ENCODE measurements at places on chromosomes 16 and 17. TPM values are rescaled to one million over a fixed set of nuclear protein-coding genes. Genes with fewer than 3 reads are reported as not detected.

NPTX1 gene
- polyA plus RNA-seq, result 0.05 TPM

OR3A3 gene
- polyA plus RNA-seq, result not detected

PHLPP2 gene
- polyA plus RNA-seq, result 3.5 TPM

OR1F1 gene
- polyA plus RNA-seq, result not detected

ACSM5 gene
- 27.9 TPM for polyA plus RNA-seq

EVPLL gene
- not detected for polyA plus RNA-seq

CPHXL2 gene
- polyA plus RNA-seq, result not detected

HOXB1 gene
- polyA plus RNA-seq, result not detected

PRSS21 gene
- polyA plus RNA-seq, result not detected

ABI3 gene
- polyA plus RNA-seq, result 5.5 TPM

KRT9 gene
- polyA plus RNA-seq, result not detected

CFAP97D1 gene
- not detected for polyA plus RNA-seq

DLX3 gene
- polyA plus RNA-seq, result 0.17 TPM

FADS6 gene
- polyA plus RNA-seq, result not detected

KRT33B gene
- polyA plus RNA-seq, result not detected

FASN gene
- 464 TPM for polyA plus RNA-seq

ZPBP2 gene
- not detected for polyA plus RNA-seq

MYO1D gene
- 11.6 TPM for polyA plus RNA-seq

EVPL gene
- polyA plus RNA-seq, result 1.2 TPM

EXOC7 gene
- polyA plus RNA-seq, result 30.1 TPM

KCNJ16 gene
- 13.7 TPM for polyA plus RNA-seq

MYO15A gene
- polyA plus RNA-seq, result 0.45 TPM

CCL16 gene
- 0.17 TPM for polyA plus RNA-seq

GNG13 gene
- not detected for polyA plus RNA-seq

NHLRC4 gene
- 1.3 TPM for polyA plus RNA-seq

KCNH6 gene
- not detected for polyA plus RNA-seq

NLRC3 gene
- 0.26 TPM for polyA plus RNA-seq

SEPHS2 gene
- 38.6 TPM for polyA plus RNA-seq

IGFALS gene
- polyA plus RNA-seq, result 1.5 TPM

TSC2 gene
- 39.6 TPM for polyA plus RNA-seq

CCL4 gene
- polyA plus RNA-seq, result 0.84 TPM

HOXB9 gene
- 1.0 TPM for polyA plus RNA-seq

RUNDC3A gene
- 4.2 TPM for polyA plus RNA-seq

SULT1A4 gene
- polyA plus RNA-seq, result 6.9 TPM

TMEM235 gene
- polyA plus RNA-seq, result not detected

MT1H gene
- 60.5 TPM for polyA plus RNA-seq

ZNF174 gene
- polyA plus RNA-seq, result 4.7 TPM

GGT6 gene
- not detected for polyA plus RNA-seq

TP53TG3C gene
- polyA plus RNA-seq, result not detected

DNAAF1 gene
- 1.6 TPM for polyA plus RNA-seq

KRT31 gene
- polyA plus RNA-seq, result not detected

MPV17L gene
- 12.7 TPM for polyA plus RNA-seq

C16orf54 gene
- polyA plus RNA-seq, result 2.1 TPM

CMTM3 gene
- 59.5 TPM for polyA plus RNA-seq

COQ9 gene
- polyA plus RNA-seq, result 42.5 TPM

SPN gene
- 0.59 TPM for polyA plus RNA-seq

CLDN9 gene
- polyA plus RNA-seq, result 2.8 TPM

NPIPA8 gene
- polyA plus RNA-seq, result 0.12 TPM

KCTD19 gene
- polyA plus RNA-seq, result not detected

ASPHD1 gene
- polyA plus RNA-seq, result 7.0 TPM

BBS2 gene
- 12.8 TPM for polyA plus RNA-seq

NOXO1 gene
- polyA plus RNA-seq, result 0.15 TPM

PSMB3 gene
- 190 TPM for polyA plus RNA-seq

POLR3K gene
- polyA plus RNA-seq, result 9.8 TPM

RFFL gene
- polyA plus RNA-seq, result 9.9 TPM

TMEM98 gene
- 27.8 TPM for polyA plus RNA-seq

PRRT2 gene
- 0.95 TPM for polyA plus RNA-seq
